Activated CD4-positive, alpha-beta T cell treated with anti-CD3 and anti-CD28 coated beads, Interleukin-2, amount 50 U/mL, for 1 hour (primary cell): ENCODE measurements at places on chromosomes 16 and 17.

GRCh38 chr16:79598348-79599181, 2.0 kb downstream of the MAF start:
- peak; percentile 32 for DNase-seq

- DNase-seq = no peak
These were observed 10.1 kb downstream of the KCTD5 start for GRCh38 chr16:2692251-2692947.

DNA sequence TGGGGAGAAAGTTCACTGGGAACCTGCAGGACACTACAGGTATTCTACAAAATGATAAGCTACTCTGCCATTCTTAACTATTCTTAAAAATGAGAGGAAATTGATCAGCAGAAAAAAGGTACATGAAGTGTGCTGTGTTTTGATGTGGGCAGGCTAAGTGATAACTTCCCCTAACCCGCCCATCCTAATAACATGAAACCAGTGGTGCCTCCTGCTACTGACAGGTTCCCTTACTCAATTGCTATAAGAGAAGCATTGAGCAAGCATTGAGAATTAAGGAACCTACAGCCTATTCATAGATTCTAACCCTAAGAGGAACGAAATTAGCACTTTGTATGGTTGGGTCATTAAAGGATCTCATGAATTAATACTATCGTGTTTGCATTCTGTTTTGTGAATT, 18.9 kb downstream of the XYLT1 start:
- DNase-seq = no peak

DNA sequence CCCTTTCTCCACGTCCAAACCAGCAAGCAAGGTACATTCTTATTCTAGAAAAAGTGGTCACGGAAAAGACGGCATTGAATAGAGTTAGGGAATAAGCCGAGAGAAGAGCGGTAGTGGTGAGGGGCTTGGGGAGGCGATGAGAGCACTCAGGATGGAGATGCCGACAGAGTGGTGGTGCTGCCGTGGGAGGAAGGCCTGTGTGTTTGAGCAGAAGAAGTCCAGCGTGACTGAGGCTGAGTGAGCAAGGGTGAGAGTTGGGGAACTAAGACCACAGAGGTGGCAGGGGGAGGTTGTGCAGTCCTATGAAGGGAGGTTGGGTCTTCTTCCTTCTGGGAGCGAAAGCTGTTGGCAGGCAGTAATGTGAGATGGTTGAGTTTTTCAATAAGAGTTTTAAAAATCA, 252.3 kb downstream of the ABCC12 start:
- no peak for DNase-seq

GRCh38 chr17:13306310-13306962, 288.6 kb upstream of the ELAC2 start:
- DNase-seq = no peak
